ENCODE measurements at places on chromosomes 4 and X.

- no peak for DNase-seq
Observed at GRCh38 chr4:48924416-48924815, 17.8 kb upstream of the OCIAD2 start.

DNA sequence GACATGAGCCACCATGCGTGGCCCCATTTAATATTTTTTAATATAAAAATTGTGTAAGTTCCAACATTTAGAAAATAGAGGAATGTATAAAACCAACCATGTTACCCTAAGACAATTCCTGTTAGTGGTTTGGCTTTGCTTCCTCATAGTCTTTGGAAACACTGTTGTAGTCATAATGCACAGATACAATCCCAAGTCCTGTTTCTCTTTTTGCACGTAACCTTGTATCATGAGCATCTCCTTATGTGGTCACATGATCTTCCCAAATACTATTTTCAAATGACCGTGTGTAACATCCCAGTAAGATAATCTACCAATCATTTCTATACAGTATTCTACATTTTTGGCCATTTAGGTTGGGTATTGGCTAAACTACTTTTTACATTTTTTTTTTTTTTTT lies 13.9 kb upstream of the RHOH start:
- no peak for DNase-seq

DNA sequence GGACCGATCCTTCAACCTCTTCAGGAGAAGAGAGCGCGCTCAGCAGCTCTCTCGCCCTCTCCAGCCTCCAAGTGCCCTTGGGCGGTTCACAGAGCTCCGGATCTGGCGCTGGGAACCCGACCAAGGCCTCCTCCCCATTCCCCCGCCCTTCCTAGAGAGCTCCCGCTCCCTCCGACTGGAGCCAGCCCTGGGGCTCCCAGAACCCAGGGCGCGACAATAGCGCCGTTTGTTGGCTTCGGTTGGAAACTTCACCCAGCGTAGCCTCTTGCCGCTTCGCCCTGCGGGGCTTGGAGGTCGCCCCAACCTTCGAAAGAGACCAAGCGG lies 3.1 kb upstream of the SOX3 start:
- DNase-seq = no peak

GRCh38 chr4:128633067-128633466 lies 176.4 kb upstream of the JADE1 start:
- DNase-seq = no peak

DNA sequence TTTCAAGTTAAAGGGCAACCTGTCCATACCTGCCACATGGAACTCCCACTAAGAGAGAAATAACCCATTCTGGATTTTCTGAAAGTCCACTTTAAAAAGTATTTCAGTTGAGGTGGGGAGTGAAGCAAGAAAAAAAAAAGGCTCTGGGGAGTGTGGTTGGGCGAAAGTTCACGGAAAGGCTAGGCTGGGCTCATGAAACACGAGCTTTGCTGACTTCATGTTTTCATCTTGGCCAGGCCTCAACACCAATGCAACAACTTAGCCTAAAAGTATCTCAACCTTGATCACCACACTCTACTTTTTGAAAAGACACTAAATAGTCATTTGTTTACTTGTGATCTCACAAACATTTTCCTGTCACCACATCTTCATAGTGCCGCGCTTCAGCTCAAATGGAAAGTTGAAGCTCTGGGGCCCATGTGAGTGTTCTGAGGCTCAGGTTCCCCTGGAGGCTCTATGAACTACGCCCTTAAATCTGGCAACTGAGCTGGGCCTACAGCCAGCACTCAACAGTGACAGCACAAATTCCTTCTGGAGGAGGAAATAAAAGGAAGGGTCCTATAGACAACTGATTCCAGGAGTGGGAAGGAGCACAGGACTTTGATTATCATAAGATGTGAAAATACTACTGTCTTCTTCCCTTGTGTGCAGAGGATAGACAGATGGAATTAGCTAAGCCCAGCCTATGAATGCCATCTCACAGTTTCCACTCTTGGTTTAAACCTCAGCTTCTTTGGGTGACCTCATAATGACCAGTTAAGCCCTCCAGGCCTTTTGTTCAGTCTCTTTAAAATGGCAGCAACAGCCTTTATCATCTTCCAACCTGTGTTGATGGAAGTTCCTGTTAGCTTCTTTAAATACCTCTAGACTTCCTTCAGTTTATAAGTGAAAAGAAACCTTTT lies 5.1 kb downstream of the CD40LG start:
- no peak for DNase-seq

DNA sequence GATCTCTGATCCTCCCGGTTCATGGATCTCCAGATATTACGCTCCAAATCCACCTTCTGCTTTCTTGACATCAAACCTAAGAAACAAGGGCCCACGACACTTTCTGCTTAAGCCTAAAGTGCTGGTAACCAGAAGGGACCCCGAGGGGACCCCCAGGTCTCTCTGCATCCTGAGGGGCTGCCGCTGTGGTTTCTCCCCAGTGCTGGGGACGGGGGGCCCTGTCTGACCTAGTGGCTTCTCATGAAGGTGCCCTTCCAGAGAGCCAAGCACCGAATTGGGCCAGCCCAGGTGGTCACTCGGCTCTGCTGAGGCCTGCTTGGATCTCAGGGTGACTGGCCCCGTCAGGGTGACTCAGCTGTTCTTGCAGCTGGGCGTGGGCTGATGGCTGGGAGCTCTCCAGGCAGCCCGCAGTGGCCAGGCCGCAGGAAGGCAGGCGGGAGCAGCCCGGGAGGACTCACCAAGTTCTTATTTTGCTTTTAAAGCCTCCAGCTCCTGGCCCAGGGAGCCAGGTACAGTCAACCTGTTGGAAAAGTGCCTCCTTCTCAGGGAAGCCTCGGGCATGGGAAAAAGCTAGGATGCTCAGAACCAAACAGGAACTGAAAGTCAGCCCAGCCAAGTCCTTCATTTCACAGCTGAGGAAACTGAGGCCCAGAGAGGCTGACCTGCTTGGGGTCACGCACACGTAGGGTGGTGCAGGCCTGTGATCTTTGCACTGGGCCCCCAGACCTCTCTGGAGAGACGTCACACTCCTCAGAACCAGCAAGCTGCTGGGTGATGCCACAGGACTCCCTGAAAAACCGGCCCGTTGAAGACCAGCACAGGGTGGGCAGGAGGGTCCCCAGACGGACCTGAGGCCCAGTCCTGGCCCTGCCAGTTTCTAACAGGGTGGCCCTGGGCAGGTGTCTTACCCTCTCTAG lies 16.7 kb downstream of the BLOC1S4 start:
- no peak for DNase-seq

DNA sequence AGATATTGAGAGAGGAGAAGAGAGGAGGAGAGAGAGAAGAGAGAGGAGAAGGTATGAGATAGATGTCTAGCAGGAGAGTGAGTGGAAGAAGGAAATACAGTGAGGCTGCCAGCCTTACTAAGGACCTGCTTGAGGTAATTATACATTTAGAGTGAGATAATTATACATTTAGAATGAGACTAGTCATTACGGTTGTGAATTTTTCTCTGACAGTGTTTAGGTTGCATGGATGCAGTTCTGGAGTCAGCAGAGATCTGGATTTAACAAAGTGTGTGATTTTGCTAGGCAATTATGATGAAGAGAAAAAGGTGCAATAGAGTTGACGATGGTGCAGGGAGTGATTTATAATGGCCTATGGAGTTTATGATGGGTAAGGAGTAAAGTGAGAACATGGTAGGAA lies 187.1 kb upstream of the ARX start:
- no peak for DNase-seq

- DNase-seq = no peak
Observed at GRCh38 chrX:132169554-132169953, 41.7 kb upstream of the FRMD7 start.

GRCh38 chrX:138765051-138765450 lies 53.5 kb upstream of the FGF13 start:
- no peak for DNase-seq

DNA sequence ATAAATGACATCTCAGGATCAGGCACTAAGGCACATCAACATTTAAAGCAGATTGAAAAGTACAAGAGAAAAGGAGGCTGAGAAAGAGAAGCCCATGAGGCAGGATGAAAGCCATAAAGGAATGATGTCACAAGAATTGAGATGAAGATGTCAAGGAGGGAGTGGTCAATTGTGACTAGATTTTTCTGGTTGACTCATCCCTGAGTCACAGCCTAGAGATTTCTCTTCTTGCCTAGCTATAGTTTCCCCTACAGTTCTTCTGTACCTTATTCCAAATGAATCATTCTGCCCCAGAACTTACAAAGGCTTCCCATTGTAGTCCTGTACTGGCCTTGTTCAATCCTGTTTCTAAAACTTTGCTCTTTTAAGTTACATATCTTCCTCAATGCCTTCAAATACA lies 3.4 kb upstream of the USP53 start:
- no peak for DNase-seq

- DNase-seq = no peak
Observed at GRCh38 chr4:72209600-72209999, 177.8 kb downstream of the NPFFR2 start.

DNA sequence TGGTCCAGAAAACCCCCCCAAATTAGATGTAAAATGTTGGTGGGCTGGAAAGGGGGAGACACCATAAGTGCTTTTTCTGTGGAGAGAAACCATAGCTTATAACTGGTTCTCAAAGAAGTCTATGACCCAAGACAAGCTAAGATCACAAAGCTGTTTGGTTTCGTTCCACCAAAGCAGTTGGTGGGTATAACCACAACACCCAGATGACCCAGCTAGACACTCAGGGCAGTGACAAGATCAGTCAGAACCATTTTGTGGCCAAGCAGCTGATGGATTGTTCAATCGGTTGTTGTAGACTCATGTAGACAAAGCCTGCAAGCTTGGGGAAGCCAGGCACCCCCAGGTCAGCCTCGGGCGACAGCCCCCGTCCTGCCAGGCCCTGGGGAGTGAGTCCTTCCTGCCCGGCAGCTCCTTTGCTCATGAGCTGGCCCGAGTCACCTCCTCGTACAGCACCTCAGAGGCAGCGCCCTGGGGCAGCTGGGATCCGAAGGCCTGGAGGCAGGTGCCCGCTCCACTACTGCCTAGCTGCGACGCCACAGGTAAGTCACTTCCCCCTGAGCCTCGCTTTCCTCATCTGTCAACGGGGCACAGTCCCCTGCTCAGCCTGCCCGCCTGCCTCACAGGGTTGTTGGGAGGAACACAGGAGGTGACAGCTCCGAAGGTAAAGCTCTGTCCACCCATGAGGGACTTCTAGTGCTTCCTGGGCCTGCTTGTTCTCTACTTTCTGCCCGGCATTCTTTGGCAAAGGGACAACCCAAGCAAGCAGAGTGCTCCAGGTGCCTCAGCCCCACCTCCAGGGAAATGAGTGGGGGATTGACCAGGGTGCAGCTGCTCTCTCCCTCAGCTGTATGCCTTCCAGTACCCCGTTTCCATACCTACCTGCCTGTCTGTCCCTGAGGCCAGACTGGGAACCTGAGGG lies 65.2 kb upstream of the MTM1 start:
- no peak for DNase-seq

GRCh38 chr4:82745173-82745842 lies 53.3 kb downstream of the SCD5 start:
- no peak for DNase-seq

- no peak for DNase-seq
Observed at GRCh38 chr4:135434936-135435335, 1233.3 kb upstream of the PABPC4L start.

DNA sequence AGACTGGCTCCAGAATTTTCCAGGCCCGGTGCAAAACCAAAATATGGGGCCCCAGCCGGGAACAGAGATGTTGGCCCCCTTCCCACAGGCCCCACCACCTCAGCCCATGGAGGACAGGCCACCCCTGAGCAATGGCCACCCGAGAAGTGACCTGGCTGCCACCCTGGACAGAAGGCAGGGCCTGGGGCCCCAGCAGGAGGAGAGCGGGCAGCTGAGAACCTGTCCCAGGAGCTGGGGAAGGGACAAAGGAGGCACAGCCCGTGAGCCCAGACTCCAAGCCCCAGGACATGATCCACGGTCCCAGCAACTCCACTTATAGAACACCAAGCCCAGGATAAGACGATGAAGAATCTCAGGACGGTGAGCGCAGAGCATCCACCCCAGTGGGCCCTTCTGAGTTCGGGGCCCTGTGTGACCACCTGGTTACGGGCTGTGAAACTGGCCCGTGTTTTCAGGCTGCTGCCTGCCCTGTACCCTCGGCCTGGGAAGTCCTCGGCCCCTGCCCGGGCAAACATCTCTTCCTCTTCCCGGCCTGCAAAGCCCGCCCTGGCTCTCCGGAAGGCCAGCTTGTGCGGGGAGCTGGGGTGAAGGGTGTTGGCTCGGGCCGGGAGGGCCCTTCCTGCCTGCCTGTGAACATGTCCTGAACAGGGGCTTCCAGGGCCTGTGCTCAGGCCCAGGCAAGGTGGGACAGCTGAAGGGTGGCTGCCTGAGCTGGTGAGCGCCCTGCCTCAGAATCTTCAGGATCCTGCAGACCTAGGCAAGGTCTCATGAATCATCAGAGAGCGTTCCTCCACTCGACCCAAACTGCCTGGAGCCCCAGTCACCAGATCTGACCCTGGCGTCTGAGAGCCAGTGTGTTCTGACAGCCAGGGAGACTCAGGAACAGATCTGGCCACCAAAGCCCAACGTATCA lies 47.0 kb upstream of the MAN2B2 start:
- DNase-seq = no peak

DNA sequence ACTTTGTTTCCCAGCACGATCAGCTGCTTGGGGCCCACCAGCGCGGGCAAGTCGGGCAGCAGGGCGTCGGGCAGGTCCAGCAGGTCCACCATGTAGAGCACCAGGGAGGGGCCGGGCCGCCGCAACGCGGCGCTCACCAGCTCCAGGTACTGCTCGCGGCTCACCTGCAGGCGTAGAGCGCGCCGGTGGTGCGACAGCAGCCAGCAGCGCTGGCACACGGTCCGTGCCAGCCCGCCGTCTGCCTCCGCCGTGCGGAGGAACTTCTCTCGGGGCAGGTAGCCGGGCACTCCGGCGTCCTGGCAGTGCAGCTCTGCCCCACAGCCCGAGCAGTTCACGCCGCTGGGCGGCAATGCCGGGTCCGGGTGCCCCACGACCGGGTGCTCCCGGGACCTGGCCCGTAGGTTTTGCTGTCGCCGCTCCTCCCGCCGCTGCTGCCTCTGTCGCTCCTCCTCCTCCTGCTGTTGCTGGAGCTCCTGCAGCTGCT lies 527 bp downstream of the NOA1 start:
- peak; percentile 37 for DNase-seq

- DNase-seq = no peak
Observed at GRCh38 chrX:22059775-22060174, 27.6 kb downstream of the PHEX start.

- no peak for DNase-seq
Observed at GRCh38 chr4:33054656-33055196, 2334.6 kb downstream of the PCDH7 start.

DNA sequence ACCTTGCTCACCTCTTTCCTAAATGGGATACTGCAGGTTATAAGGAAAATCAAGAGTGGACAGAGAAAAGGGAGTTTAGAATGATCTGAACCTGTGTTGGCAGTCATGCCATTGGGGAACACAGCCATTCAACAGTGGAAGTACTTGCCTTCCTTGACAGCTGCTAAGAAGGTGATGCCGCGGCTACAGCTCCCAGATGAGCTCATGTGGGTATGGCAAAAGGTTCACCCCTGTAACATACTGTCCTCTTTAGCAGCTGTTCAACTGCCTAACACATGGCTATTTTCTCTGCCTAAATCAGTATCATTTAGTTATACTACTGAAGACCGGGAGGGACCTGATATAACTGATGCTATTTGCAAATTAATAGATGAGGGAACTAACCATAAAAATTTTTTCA lies 76.8 kb downstream of the DCHS2 start:
- DNase-seq = no peak

Data from activated CD4-positive, alpha-beta T cell treated with anti-CD3 and anti-CD28 coated beads for 1 hour (primary cell).